ENCODE measurements at places on chromosomes 7 and 10.
A peak's percentile ranks its signal among the peaks of the same experiment; 100 is the strongest.

GRCh38 chr7:47404010-47404409 lies 177.9 kb downstream of the TNS3 start:
- DNase-seq = no peak

- DNase-seq = no peak
Measured at GRCh38 chr7:157832006-157832405, 495.2 kb downstream of the DNAJB6 start.

DNA sequence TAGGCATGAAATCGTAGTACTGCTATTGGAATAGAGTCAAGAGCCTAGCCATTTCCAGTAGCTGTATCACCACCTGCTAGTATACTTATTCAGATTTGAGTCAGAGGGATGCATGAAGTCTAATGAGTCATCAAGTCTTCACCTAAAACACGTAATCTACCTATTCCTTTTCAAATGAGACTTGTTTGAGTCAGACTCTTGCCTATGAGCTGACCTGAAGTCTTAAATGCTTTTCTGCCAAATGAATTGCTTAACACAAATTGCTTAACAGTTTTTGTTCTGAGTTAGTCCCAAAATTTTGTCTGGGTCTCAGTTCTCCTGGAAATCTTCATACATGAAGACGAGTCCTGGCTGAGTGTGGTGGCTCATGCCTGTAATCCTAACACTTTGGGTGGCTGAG lies 165.2 kb downstream of the GNAT3 start:
- no peak for DNase-seq

DNA sequence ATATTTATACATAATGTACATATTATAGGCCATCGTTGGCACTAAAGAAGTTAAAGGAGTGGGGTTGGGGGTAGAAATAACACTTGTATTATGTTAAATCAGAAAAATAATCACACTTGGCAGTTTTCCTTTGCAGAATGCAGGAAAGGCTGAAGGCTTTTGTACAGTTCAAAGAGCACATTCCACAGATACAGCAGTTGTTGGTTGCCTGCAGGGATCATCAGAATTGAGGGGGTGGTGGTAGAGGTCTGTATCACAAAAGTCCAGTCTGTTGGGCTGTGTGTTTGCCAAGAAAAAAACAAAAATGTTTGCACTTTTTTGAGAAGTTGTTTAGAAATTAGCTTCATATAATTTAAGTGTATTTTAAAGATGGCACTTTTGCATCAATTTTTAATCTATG lies 231.8 kb upstream of the FOXP2 start:
- no peak for DNase-seq

DNA sequence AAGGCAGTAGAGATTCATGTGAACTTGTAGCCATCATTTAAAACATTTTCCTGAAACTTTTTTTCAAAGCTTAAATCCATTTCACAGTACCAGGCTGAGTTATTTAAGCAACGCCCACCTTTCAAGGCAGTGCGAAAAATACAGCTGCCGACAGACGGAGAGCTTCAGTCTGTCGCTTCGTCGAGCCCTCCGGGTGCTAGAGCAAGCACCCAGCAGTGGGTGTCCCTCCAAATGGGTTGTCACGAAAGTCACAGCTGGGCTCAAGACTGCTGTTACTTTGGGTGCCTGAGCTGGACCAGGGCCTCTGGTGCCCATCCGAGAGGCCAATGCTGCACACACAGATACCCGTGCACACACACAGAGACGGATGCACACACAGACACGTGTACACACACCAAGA lies 135.6 kb downstream of the TCERG1L start:
- DNase-seq = no peak

GRCh38 chr10:16965740-16966447 lies 148.7 kb upstream of the RSU1 start:
- DNase-seq = peak; percentile 96

GRCh38 chr10:59847326-59847725 lies 59.0 kb downstream of the CCDC6 start:
- no peak for DNase-seq

Data from GM04503 (cell line).